ENCODE measurements at places on chromosomes 5 and 9.

- no peak for DNase-seq
Observed at GRCh38 chr5:69090158-69090557, 3.7 kb upstream of the SLC30A5 start.

DNA sequence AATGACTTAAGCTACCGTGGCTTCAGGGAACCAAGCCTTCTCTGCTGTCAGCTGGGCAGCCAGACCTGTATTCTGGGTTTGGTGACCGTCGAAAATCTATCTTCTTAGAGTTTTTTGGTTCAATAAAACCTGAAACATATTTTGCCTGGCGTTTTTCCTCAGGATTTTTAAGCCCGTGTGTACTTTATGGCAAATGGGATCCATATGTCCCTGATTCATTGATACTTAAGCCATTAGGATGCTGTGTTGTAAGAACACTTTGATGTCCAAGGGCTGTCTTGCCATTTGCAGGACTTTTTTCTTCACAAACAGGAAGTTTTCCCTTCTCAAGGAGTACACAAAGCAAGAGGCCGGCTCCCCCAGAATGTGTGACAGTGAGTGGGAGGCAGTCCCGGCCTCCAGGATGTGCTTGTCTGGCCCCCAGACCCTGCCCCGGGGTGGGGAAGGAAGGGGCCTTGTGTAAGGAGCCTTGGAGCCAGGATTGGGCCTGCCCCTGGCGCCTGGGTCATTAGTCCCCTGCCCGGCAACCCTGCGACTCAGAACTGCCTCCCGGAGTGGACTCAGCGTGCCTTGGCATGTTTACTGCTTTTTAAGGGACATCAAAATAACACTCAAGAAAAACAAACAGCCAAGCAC is 83.4 kb upstream of the SMIM23 start:
- DNase-seq: no peak

DNA sequence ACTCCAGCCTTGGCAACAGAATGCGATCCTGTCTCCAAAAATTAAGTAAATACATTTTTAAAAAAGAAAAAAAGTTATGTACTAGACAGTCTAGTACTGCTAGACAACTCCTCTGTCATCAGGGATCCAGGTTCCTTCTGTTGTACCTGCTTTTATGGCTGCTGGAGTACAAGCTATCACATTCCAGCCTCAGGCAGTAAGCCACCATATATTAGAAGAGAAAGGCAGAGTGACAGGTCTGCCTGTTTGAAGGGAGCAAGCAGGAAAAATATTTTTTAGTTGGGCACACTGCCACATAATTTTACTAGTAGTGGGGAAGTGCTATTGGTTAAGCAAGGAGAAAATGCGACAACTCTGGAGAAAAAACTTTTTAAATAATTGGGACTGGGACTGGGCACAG is 10.9 kb downstream of the RPS6 start:
- no peak for DNase-seq

DNA sequence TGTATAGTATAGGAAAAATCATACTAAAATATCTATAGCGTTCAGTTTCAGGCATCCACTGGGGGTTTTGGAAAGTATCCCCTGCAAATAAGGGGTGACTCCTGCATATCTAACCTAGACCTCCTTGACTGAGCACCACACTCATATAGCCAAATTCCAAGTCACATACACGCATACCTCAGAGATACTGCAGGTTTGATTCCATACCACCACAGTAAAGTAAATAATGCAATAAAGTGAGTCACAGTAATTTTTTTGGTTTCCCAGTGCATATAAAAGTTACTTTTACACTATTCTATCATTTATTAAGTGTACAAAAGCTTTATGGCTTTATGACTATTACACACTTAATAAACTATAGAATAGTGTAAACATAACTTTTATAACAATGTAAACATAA is 151.3 kb downstream of the CCDC192 start:
- DNase-seq: no peak

- no peak for DNase-seq
Observed at GRCh38 chr5:28208356-28208755, 1170.0 kb upstream of the CDH9 start.

GRCh38 chr9:119078015-119078414 is 291.2 kb downstream of the BRINP1 start:
- no peak for DNase-seq

GRCh38 chr5:165497707-165498106 is 1992.3 kb downstream of the MAT2B start:
- no peak for DNase-seq

DNA sequence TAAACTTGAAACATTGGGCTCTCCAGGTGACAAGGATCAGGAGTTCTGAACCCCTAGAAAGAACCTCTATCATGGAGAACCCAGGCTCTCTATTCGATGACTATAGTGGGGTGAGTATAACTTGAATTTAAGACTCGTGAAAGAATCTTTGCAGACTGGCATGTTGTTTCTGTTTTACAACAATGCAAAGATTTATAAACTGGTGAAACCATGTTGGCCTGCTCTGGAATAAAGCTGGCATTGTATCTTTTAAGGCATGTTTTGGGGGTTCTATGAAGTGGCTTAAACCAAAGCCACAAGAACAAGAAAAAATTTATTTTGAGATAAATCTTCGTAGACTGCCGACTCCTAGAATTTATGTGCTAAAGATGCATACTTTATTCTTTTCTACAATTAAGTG is 9.8 kb upstream of the GDNF start:
- no peak for DNase-seq

- DNase-seq: no peak
Observed at GRCh38 chr5:92907938-92908606, 672.9 kb downstream of the NR2F1-AS1 start.

GRCh38 chr9:114451707-114452031 is 53.6 kb downstream of the WHRN start:
- no peak for DNase-seq

DNA sequence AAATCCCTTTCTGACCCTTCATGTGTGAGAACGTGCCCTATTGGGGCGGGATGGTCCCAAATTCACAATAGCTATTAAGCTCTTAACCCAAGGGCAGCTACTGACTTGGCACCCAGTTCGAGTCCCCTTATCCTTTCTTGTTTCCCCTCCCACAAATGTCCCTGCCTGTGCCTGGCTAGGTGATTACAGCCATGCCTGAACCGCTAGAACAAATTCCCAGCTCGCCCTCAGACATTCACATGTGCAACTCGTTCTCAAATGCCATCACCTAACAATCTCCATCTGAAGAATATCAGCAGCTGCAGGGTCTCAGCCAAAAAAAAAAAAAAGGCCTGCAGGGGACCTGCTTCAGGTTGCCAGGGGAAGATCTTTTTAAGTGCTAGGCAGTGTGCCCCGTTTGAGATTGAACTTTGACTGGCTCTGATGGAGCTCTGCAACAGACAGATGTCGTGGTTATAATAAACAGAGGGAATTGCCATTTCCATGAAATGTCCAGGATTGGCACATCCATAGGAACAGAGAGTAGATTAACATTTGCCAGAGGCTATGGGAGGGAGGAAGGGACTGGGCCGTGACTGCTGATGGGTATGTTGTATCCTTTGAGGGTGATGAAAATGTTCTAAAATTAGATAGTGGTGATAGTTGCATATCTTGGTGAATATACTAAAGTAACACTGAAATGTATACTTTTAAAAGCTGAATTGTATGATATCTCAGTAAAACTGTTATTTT is 347.2 kb upstream of the WWC1 start:
- no peak for DNase-seq

- no peak for DNase-seq
Observed at GRCh38 chr9:16552252-16552651, 318.2 kb downstream of the BNC2 start.

DNA sequence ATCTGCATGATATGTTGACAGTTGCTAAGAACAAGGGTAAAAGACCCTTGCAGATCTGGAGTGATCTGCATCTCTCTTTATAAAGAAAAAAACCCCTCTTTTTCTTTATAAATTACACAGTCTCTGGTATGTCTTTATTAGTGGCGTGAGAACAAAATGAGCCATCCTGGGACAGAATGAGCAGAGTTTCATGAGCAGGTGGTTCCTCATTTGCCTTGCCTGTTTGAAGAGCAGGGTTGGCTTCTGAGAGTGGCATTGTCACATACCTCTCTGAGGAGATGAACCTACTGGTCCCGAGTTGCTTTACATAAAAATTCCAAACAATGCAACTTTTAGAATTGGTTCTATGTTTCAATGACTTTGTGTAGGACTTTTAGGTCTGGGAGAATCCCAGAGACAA is 94.3 kb downstream of the INSYN2B start:
- DNase-seq: no peak

DNA sequence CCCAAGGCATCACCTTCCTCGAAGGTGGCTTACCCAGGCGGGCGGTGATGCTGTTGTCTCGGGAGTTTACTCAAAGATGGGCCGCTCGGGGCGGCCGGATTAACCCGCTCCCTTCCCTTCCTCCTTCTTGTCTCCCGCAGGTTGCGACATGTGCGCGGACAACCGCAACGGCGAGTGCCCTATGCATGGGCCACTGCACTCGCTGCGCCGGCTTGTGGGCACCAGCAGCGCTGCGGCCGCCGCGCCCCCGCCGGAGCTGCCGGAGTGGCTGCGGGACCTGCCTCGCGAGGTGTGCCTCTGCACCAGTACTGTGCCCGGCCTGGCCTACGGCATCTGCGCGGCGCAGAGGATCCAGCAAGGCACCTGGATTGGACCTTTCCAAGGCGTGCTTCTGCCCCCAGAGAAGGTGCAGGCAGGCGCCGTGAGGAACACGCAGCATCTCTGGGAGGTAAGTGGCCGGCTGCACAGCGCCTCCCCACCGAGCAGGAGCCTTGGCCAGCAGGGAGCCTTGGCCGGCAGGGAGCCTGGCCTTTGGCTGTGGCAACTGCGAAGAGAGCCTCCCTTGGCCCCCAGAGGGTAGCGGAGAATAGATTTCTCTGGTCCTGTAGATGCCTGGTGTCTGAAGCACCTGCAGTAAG is 10.6 kb downstream of the PRDM6 start:
- peak; percentile 21 for DNase-seq

DNA sequence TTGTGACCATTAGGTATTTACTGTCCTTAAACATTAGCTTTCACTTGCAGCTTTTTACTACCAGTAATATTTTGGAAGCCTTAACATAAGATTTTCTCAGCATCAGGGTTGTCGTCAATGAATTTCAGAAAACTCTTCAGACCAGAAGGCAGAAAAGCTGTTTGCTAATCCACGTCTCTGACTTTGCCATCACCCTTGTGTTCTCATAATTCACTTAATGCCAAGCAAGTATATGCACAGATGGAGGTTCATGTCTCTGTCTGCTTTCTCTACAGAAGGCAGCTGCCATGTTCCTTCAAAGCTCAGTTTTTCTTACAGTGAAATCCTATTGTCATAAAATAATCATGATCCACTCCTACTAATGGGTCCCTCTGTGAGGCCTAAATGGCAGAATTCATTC is 37.7 kb upstream of the LRRC19 start:
- no peak for DNase-seq

DNA sequence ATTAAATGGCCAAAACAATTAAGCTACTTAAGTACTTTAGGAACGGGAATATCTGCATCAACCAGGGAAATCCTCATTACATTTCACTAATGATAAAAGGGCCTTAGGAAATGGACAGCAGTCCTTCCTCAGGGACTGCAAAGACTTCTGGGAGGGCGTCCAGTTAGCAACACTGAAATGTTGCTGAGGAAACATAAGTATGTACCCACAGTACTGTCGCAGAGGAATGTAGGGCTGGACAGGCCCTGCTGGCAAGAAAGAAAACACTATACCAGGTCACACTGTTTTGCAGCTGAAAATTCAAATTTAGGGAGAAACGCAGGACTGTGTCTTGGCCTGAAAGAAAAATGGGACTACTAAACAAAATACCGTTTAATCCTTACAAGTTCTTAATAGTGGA is 1.3 kb downstream of the C5orf15 start:
- no peak for DNase-seq

- no peak for DNase-seq
Observed at GRCh38 chr5:87300744-87301143, 33.1 kb downstream of the RASA1 start.

DNA sequence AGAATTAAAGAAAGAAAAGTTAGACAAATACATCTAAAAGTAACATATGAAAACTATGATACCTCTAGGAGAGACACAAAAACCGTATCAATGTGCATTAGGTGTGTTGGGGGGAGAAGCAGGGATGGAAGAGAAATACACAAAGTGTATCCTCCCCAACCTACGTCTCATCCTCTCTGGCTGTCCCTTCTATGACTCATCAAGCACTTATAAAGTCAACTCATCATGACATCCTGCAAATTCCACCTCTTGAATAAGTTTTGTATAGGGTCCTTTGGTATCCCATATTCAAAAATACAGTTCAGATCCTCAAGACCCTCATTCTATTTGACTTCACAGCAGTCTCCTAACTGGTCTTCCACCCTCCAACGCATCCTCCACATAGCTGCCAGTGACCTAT is 917.6 kb upstream of the DMAC1 start:
- no peak for DNase-seq

- DNase-seq: peak; percentile 15
Observed at GRCh38 chr5:96432216-96433065, 607 bp downstream of the PCSK1 start.

DNA sequence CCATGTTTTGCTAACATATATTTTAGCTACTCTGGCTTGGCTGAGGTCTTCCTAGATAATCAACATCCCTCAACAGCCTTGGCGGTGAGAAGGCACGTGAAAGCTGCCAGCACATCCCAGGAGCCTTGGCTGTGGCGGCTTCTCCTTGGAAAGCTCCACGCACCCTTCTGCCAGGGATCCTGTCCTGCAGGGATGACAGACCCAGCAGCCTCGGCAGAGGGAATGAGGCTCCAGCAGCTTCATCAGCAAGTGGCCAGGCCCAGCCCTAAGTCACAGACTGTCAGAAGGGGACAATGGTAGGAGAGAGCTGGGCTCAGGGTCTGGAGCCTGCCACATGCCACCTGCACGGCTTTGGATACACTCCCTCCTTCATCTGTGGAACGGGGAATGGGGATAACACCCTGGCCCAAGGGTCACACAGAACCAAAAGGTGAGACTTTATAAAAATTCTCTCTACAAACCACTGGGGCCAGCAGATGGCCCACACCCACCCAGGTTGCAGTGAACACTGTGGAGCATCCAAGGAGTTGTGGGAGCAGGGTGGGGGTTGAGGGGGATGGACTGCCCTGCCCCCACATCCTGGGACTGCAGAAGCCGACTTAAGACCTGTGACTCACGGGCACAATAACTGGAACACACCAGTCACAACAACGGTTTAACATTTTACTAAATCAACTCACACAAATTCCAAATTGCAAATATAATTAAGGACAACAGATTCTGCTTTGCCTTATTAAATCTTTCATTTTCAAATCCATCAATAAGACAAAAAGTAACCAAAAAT is 65.1 kb downstream of the MACROH2A1 start:
- DNase-seq: no peak

DNA sequence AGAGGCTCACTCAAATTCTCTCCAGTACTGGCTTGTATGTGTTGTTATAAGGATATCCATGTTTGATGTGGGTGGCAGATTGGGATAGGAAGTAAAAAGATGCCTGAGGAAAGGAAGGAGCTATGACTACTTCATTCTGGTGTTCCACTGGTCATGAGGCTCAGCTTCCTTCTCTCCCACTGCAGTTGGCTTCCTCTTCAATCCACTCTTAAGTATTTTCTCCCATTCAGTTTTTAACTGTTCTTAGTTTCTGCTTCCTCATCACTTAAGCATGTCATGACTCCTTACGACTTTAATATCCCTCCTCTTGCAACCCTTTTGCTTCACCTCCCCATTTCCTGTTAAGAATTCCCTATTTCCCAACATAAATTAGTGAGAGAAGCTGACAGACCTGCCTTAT is 81.1 kb downstream of the PJA2 start:
- DNase-seq: no peak
